Epithelial cell of proximal tubule (primary cell): ENCODE measurements at places on chromosomes 16 and 17.
A peak's percentile ranks its signal among the peaks of the same experiment; 100 is the strongest.

GRCh38 chr17:1050996-1051925, 54.3 kb downstream of the TIMM22 start:
- DNase-seq: no peak

DNA sequence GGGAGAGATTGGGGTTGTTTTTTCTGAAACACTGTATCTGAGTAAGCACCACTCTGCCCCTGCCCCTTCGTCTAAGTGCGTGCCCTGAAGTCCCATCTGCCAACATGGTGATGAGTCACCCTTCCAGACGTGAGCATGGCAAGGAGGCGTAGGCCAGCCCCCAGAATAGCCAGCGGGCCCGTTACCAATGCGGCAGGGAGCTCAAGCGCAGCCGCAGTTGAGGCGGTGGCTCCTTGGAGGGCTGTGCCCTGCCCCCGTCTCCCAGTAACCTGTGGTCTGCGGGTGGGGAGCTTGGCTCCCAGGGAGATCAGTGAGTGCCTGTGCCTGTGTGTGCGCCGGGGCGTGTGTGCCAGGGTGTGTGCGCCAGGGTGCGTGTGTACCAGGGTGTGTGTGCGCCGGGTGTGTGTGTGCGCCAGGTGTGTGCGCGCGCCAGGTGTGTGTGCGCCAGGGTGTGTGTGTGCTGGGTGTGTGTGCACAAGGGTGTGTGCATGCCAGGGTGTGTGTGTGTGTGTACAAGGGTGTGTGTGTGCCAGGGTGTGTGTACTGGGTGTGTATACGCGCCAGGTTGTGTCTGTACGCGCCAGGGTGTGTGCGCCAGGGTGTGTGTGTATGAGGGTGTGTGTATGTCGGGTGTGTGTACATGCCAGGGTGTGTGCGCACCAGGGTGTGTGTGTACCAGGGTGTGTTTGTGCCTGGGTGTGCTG, 98.6 kb upstream of the CHMP6 start:
- no peak for DNase-seq

GRCh38 chr16:6111390-6111789, 1013.8 kb upstream of the EEF2KMT start:
- no peak for DNase-seq

DNA sequence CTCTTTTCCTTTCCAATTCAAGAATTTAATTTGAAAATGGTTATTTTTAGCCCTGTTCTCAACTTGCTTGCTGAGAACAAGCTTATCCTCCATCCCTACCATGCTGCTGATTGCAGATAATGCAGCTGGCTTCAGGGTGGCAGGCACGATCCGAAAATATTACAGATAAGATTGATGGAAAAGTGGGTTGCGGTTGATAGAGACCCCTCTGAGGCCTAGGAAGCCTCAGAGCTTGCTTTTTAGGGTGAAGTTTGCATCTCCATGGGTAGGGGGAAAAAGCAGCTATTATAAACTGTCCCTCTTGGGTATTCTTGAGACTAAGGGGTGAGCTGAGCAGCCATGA, 116.5 kb upstream of the GOT2 start:
- no peak for DNase-seq

DNA sequence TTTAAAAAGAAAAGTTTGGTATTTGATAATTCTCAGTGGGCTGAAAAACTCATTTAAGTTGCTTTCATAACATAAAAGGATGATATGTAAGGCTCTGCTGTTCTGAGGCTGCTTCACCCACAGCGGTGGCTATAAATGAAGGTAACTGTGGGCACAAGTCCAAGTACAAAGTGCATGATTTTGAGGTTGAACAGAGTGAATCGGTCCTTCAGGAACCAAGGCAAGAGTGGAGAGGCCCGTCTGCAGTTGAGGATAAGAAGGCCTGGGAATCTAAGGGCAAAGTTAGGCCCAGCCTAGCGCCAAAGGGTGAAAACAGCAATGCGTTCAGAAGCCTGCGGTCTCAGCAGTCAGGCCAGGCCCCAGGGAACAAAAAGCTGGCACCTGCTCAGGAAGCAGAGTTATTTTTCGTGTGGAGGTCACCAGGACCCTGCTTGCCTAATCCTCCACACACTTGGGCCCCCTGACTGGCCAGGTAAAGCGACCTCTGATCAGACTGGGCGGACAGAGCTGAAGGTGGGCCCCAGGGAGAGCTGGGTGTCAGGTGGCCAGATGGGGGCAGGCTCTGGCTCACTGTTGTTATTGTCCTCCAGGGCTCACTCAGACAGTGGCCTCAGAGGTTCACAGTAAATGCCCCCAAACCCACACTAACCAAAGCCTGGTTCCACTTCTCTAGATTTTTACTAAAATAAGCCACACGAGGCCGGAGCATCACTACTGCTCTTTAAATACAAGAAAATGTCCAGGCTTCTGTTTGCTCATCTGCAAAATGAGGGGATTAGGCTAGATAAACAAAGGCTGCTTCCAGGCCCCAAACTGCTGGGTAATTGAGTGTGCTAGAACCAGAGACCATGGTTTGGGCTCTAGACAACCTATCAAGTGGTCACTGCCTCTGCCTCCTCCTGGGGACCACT, 46.5 kb downstream of the TEX2 start:
- DNase-seq: no peak

GRCh38 chr16:87375426-87376135, 8.0 kb downstream of the FBXO31 start:
- no peak for DNase-seq

- no peak for DNase-seq
Observed at GRCh38 chr17:39325528-39326240, 75.7 kb downstream of the FBXL20 start.

DNA sequence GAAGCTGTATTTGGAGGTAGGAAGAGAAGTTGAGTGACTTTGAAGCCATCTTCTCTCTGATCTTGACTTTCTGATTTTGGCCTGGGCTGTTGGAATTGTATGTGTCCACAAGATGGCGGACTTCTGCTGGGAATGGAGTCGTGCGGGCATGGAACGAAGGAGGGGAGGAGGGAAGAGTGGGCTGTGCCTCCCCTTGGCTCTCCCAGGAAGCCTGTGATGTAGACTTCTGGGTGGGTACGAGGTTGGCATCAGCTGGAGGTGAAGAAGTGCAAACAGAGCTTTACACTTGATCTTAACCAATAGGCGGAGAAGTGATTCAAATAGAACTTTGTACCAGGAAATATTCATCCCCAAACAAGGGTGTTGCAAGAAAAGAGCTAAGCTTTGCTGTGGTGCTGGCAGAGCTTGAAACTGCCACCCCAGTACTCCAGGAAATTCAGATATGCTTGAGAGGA, 7.4 kb upstream of the TMEM220 start:
- DNase-seq: peak; percentile 61

DNA sequence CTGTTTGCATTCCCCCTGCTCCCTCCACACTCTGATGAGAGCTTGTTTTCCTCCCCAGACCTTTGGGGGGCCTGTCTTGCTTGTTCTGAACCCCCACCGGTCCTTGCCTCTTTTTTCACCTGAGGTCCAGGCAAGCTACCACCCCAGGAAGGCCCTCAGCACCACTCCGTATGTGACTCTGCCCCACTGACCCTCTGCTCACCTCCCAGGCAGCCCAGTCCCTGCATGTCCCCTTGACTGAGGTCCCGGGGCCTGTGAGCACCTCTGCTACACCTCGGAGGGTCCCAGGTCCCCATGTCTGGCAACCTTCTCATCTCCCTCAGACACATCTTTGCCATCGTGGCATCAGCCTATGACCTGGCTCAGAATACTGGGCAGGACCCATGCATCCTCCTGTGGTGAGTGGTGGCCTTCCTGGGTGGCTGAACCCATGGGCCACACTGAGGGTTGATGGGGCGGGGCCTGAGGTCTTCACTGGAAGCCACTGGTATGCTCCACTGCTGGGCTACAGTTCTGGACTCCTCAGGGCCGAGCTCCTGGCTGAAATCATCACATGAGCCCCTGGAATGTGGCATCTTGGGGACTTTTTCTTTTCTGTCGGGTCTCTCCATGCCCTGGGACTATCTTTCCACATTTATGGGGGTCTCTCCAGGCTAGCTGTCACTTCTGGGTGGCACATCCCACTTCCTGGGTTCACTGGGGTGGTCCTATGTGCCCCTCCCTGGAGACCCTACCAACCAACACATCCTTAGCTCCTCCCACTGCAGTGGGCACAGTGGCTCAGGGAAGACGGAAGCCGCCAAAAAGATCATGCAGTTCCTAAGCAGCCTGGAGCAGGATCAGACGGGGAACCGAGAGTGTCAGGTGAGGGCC, 3.5 kb downstream of the MYO15B start:
- DNase-seq: no peak

DNA sequence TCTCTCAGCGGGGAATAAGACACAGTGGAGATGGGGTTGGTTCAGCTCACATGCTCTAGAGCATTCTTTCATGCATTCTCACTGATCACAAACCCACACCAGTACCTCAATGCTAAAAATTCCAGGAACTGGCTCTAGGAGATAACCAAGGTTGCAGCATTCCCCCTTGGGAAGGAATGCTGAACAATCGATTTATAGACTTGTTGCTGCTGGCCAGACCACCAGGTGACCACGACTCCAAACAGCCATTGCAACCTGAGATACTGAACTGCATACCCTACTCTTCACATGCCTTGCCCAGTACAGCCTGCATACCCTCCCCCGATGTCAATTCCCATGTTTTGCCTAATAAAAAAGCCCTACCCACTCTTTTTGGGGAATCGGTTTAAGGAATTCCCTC, 75.1 kb upstream of the GPRC5B start:
- no peak for DNase-seq

DNA sequence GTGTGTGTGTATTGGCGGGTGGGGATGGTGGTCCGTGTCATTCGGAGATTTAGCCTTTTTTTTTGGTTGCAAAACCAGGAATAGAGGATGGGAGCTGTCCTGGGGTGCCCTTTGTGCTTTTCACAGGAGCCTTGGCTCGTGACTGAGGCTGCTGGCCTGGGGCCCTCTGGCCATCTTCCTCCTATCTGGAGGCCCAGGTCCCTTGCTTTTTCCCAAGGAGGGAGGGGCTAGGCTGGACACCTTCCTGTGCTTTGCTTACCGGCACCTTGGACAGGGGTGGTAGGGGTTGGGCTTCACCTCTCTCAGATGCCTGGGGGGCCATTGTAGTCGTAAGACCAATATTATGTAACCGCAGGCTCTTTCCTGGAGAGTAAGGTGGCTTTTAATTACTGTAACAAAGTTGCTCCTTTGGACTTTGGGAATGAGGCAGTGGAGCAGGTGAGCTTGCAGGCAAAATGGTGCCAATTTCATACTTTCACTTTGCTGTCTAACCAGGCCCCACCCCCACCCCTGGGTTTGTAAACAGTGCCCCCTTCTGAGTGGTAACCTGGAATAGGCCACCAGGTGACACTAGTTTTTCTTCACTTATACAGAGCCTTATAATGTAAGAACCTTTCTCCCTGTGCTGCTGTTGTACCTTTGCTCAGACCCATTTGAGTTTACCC, 1.2 kb downstream of the DYNLL2 start:
- no peak for DNase-seq
